ENCODE measurements at places on chromosomes 2 and 18.

DNA sequence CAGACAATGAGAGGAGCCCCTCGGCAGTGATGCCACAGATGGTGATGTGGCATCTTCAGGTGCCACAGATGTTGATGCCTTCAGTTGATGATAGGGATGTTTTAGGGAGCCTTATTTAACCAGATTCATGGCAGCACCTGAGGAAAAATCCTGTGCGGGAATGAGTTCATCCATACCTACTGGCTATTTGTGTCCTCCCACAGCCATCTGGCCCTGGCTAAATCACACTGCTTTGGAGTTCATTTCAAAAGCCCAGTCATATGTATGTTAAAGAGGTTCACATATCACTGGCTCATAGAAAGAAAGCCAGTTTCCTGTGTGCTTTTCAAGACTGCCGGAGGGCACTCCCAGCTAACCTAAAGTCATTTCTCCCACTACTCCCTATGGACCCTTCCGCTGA, 131.3 kb downstream of the MCFD2 start:
- DNase-seq, result no peak

- DNase-seq, result no peak
These were observed 97.4 kb downstream of the AFF3 start for GRCh38 chr2:100045000-100045399.

DNA sequence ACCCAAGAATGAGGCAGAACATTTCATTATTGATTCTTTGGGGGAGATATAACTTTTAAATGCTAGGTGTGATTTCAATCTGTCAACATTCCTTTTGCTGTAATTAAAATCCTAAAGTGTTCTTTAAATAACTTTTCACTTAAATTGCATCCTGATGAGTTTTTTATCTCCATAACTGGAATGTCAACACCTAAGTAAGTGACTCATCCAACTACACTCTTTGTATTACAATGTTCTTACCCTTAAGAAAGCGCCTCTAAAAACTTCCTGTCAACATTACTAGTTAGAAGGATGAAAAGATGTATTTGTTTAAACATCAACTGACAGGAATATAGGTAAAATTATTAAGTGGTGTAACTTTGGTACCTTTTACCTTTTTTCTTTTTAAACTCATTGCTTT, 1657.0 kb downstream of the LRP1B start:
- DNase-seq, result no peak

DNA sequence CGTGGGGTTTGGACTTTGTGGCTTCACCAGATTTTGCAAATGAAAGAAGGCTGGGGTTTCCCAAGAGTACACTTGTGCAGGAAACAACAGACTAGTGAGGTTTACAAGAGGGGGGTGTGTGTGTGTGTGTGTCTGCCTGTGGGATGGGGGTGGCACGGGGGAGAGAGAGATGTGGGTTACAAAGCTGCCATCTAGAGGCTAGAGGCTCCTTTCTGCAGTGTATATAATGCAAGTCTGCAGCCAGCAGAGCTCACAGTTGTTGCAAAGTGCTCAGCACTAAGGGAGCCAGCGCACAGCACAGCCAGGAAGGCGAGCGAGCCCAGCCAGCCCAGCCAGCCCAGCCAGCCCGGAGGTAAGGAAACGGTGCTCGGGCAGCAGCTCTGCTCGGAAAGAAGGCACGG, at the start of gene ACKR3:
ACKR3 (plus strand) TSS at position 253 of the 401 bp plus-strand sequence. CDS start 10,641 bp downstream, outside the sequence.
- peak; percentile 85 for DNase-seq

Measured in GM23248 (cell line).